ENCODE measurements at places on chromosomes 11 and 22. TPM values are rescaled to one million over a fixed set of nuclear protein-coding genes. Genes with fewer than 3 reads are reported as not detected.

- no peak overlapping the region for H3K27ac ChIP-seq
- no peak overlapping the region for H3K4me3 ChIP-seq
- H3K27me3 ChIP-seq: peaks cover 8% of the 10 kb centered on the region
- no peaks in the 10 kb centered on the region for H3K4me1 ChIP-seq
These were observed 115.4 kb downstream of the OSBP2 start for GRCh38 chr22:30810105-30810504.

DNA sequence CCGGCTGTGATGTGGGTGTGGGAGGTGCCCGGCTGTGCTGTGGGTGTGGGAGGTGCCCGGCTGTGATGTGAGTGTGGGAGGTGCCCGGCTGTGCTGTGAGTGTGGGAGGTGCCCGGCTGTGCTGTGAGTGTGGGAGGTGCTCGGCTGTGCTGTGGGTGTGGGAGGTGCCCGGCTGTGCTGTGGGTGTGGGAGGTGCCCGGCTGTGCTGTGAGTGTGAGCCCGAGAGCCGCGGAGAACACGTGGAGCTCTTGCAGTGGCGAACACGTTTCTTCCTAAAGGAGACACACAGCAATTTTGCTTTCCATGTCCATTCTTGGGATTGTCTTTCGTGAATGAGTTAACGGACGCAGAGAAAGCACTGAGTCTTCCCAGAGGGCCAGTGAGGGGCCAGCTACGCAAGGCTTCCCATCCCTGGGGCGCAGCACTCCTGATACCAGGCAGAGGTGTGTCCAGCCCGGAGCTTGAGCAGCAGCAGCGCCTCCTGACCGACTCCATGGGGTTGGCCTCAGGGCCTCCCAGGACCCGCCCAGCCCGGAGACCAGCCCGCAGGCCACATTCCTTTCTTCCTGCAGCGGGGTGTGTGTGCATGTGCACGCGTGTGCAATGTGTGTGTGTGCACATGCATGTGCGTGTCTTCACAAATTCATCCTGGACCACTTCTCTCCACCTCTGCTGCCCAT, 245.0 kb upstream of the B3GAT1 start:
- no peak overlapping the region for H3K27ac ChIP-seq
- peak; percentile 78 for DNase-seq
- no peaks in the 10 kb centered on the region for H3K36me3 ChIP-seq
- H3K4me3 ChIP-seq: no peak overlapping the region
- H3K4me1 ChIP-seq: no peaks in the 10 kb centered on the region

TPBGL gene
- 0.13 TPM for total RNA-seq

DNA sequence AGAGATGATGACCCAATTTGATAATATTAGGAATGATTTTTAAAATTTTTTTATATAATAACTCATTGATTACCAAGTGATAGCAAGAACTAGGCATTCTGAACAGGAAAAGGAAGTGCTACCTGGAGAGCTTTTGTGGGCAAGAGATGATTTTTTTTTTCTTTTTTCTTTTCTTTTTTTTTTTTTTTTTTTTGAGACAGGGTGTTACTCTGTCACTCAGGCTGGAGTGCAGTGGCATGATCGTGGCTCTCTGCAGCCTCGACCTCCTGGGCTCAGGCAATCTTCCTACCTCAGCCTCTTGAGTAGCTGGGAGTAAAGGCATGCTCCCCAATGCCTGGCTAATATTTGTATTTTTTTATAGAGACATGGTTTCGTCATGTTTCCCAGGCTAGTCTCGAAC, 40.4 kb downstream of the TNRC6B start:
- DNase-seq: no peak
- peaks cover 26% of the 10 kb centered on the region for H3K4me1 ChIP-seq
- no peak overlapping the region for H3K27ac ChIP-seq
- H3K27me3 ChIP-seq: no peaks in the 10 kb centered on the region
- no peak overlapping the region for H3K4me3 ChIP-seq

- no peak for DNase-seq
- peaks cover 3% of the 10 kb centered on the region for H3K36me3 ChIP-seq
- no peak overlapping the region for H3K4me3 ChIP-seq
- H3K27me3 ChIP-seq: no peaks in the 10 kb centered on the region
- H3K27ac ChIP-seq: no peak overlapping the region
- H3K4me1 ChIP-seq: peaks cover 9% of the 10 kb centered on the region
These were observed 16.8 kb downstream of the TPST2 start for GRCh38 chr22:26573026-26573662.

Data from osteocyte (in vitro differentiated cells).